ENCODE measurements at places on chromosomes 5 and 9.

DNA sequence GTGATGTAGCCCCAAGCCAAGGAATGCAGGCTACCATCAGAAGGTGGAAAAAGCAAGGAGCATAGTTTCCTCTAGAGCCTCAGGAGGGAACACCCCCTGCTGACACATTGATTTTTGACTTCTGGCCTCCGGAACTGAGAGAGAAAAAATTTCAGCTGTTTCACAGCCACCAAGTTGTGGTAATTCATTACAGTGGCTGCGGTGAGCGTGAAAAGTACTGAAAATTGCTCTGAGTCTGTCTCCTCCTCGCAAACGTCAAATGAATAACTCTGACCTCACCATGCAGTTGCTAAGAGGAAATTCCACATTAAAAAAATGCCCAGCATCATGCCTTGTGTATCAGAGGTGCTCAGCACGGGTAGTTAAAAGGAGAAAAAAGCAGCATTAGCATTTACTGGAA lies 277.9 kb upstream of the MSX2 start:
- no peak for DNase-seq

GRCh38 chr9:1881708-1882295 lies 133.3 kb upstream of the SMARCA2 start:
- no peak for DNase-seq

- DNase-seq, result no peak
Observed at GRCh38 chr5:31244921-31245320, 51.4 kb downstream of the CDH6 start.

GRCh38 chr5:110441035-110441434 lies 285.4 kb downstream of the TMEM232 start:
- no peak for DNase-seq

Data from activated naive CD4-positive, alpha-beta T cell (primary cell).